Placental pericyte (primary cell): ENCODE measurements at places on chromosomes 7 and 10. TPM values are rescaled to one million over a fixed set of nuclear protein-coding genes. Genes with fewer than 3 reads are reported as not detected.

RHBDD2 gene
- total RNA-seq: 35.4 and 87.5 TPM in 2 replicates

AMPH gene
- 0.22 and 1.4 TPM in 2 replicates for total RNA-seq

STRA8 gene
- total RNA-seq: not detected in 2 replicates

PHYHIPL gene
- total RNA-seq: not detected in 2 replicates

TMEM178B gene
- under 0.01 TPM in 1 of 2 replicates, not detected in the other for total RNA-seq

AGAP6 gene
- total RNA-seq: 3.9 and 4.0 TPM in 2 replicates

EPO gene
- not detected in 2 replicates for total RNA-seq

LAMB4 gene
- 0.29 TPM in 1 of 2 replicates, not detected in the other for total RNA-seq

CFTR gene
- not detected in 2 replicates for total RNA-seq

OGDHL gene
- total RNA-seq: 0.14 and 0.22 TPM in 2 replicates

FEZF1 gene
- not detected in 2 replicates for total RNA-seq
